ENCODE measurements at places on chromosomes 3 and 15.
A peak's percentile ranks its signal among the peaks of the same experiment; 100 is the strongest.

DNA sequence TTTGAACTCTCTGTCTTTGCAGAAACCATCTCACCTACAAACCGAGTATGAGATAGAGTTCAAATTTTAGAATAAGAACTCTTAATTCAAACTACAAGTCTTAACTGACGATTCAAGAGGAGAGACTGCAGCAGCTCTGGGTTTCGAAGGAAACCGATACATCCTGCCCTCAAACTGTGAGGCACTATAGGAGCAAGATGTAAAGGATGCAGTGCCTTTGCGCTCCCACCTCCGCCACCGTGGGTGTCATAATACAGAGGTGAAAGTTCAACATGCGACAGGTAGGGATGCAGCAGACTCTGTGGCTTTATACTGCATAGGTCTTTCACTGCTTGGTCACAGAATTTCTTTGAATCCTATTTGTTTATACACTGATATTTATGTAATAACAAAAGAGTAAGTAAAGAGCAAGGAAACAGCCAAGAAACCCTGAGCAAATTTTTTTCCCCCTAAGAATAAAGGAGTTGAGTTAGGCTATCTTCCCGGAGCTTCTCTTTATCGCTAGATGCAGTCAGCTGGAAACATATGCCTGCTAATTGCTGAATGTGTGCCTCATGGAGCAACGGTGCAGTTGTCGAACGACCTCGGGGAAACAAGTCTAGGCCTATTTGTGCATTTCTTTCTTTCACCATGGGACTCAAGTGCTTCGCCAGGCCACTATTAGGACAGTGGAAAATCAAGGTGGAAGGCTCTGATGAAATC lies 1097.6 kb upstream of the CFAP20DC start:
- DNase-seq: no peak

GRCh38 chr3:17149076-17149475 lies 264.3 kb downstream of the PLCL2 start:
- no peak for DNase-seq

DNA sequence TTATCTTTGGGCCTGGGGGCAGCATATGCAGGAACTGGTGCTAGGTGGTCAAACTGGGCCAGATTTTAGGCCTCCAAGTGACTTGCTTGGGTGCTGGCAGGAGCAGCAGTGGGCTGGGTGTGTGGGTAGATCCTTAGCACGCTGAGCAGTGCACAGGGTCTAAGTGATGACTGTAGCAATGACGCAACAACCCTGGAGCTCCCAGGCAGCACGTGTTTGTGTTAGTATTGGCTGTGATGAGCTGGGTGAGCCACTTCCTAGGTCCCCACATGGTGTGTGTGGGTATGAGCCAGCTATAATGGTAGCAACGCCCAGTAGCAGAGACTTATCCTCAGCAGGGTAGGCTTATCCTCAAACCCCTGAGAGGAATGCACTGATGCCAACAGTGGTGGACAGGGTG lies 570.6 kb upstream of the ROBO1 start:
- DNase-seq: no peak

DNA sequence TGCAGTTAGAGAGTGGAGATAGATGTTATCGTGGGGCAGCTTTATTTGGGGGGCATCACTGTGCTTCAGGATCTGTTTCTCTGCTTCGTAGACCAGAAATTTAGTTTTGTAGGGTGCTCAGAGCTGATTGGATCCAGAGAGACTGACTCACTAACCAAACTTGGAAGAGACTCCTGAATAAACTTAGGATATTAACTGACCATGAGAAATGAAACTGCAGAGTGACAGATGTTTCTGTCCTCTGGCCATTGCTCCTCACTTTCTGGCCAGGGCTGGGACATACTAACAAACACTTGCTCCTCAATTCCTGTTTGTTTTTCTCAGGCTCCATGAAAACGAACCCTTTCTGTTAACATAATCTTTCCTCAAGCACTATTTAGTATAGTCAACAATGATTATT lies 4.3 kb downstream of the ZNF592 start:
- DNase-seq: peak; percentile 25

- no peak for DNase-seq
Measured at GRCh38 chr3:27171113-27171512, 198.1 kb downstream of the NEK10 start.

- DNase-seq: no peak
Measured at GRCh38 chr15:52105846-52106245, 6.7 kb downstream of the BCL2L10 start.

GRCh38 chr3:168544097-168544957 lies 448.6 kb upstream of the GOLIM4 start:
- no peak for DNase-seq

DNA sequence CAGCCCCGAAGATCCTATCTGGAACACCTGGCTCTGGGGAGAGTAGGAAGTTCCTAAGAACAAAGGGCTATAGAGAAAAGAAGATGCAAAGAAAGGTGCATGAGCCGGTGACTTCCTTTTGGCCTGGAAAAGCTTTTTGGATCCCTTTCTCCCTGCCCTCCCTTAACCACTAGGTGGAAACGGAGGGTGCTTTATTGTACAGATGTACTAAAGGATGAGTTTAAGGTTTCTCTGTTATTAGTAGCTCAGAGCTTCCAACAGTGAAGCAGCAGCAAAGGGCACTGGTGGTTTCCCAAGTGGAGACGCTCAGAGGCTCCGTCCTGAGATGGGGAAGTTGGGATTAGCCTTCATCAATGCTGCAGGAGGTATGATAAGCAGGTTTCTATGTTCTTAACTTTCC lies 5.9 kb upstream of the ADGRG7 start:
- no peak for DNase-seq

DNA sequence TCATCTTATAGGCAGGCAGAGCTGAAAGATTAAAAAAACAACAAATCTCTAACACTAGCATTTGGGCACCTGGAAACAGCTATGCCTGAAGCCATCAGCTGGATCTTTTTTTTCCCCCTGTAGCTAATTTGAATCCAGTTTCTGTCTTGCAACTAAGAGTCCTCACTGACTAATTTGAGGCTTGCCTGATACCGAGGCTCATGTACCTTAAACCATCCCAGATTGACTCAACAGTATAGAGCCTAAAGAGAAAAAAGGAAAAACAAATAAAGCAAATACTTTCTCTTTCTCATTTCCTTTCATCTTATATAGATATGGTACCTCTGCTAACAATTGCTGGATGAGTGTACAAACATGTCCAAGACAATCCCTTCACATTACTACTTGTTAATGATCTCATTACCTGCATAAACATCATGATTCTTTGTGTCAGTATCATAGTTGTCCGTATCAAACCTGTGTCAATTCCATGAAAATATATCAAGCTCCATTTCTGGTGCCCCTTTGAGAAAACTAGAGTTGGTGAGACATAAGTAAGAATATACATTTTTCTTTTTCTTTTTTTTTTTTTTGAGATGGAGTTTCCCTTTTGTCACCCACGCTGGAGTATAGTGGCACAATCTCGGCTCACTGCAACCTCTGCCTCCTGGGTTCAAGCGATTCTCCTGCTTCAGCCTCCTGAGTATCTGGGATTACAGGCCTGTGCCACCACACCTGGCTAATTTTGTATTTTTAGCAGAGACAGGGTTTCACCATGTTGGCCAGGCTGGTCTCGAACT lies 43.1 kb downstream of the BHLHE40 start:
- DNase-seq: peak; percentile 44

DNA sequence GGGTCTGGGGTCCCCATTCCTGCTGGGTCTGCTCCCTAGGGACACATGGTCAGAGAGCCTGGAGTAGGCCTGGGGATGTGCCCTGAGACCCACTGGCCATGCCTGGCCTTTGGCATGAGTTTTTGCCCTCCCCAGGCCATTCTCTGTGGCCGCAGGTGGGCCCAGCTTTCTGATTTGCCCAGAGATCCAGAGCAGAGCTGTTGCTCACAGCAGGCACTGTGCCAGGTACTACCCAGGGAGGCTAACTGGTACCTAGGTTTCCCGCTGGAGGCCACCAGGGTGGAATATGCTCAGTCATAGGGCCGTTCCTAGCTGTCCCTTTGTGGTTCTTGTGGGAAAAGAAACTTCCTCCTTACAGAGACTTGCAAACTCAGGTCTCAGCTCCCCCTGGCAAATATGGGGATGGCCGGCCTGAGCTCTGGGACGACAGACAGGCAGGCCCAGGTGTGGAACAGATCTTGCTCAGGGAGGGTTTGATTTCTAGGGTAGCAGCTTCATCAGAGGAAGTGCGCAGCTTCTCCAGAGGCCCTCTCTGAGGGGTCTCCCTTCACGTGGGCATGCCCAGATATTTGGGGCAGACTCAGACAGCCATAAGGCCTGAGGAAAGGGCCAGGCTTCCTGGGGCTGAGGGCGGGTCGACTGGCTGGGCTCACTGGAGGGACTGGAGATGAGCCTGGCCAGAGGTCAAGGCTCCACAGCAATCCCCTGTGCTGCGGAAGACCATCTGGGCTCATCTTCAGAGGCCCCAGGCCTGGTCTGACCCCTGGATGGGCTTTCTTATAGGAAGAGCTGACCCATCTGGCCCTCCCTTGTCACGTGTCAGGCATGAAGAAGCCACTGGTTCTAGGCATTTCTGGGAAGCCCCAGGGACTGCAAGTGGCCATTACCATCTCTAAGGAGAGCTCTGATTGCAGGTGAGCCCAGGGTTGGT lies 28.0 kb downstream of the ACAA1 start:
- no peak for DNase-seq

DNA sequence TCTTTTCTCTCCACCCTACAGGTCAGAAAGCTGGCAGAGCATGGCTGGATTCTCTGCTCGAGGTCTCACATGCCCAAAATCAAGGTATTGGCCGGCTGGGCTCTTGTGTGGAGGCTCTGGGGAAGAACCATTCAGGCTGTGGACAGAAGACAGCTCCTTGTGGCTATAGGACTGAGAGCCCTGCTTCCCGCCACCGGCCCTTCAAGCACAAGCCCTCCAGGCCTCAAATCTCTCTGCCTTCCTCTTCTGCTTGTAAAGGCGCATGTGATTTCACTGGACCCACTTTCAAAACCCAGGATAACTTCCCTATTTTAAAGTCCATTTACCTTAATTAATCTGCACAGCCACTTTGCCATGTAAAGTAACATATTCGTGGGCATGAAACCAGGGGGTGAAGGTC lies 36.2 kb upstream of the MGLL start:
- no peak for DNase-seq

- DNase-seq: no peak
Measured at GRCh38 chr3:42387802-42388651, 22.4 kb downstream of the LYZL4 start.

DNA sequence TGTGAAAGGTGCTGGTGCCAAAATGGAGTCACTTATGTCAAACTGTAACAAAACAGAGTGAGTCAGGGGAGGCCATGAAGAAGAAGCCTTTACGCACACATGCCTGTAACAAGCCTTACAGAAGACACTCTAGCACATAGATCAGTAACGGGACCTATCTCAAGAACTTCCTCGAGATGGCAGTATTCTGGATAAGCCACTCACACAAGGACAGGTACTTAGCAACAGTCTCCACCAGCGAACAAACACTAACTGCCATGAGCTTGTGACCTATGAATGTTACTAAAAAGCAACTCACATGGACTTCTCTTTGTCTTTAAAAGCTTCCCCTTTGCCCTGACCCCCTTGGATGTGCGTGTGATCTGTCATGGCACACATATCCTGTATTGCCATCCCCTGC lies 235.1 kb downstream of the CD47 start:
- peak; percentile 54 for DNase-seq

DNA sequence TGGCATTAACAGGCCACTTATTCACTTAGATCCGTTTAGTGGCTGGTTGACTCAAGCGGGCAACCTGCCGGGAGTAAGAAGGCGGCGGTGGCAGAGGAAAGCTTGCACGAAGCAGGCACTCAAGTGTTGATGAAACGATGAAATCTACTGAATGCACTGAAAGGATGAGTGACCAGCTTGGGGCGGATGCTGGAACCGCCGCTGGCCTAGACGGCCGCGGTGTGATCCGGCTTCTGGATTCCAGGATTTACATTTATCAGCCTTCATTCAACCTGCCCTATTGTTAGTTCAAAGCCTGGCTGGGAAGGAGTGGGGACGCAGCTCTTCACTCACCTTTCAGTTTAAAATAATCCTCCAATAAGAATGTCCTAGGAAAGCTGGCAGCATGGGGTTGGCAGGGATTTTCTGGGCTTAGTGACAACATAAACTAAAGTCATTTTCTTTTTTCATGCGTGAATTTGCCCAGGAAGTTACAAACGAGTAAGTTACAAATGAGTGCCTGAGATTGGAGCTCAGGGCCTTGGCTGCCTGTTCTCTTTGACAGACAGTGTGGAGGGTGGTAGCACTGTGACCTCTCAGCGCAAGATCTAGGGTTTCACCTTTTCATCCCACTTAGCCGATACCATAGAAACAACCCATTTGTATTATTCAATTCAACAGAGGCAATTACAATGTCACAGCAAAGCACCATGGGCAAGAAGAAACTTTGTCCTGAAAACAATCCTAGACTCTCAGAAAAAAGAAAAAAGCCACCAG lies 1.1 kb upstream of the PLCH1 start:
- DNase-seq: peak; percentile 45

DNA sequence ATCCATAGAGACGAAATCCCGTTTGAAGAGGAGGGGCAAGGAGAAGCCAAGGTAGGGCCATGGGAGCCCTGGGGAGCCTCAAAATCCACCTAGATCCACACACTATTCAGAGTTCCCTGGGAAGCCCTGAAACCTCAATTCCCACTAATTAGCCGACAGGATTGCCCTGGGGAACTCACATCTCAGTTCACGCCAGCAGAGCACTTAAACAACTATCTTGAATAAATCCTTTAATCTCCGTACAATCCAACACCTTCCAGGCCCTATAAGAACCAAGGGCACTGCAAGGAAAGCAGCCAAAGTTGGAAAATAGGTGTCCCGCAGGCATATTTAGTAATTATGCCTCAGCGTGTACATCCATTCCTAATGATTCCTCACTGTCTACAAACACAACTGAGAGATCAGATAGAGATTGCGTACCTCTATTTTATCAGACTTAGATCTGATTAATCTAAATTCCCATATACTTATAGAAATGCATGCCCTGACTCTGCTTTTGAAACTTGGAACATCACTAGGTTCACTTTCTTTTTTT lies 25.6 kb upstream of the EIF4A2 start:
- no peak for DNase-seq

DNA sequence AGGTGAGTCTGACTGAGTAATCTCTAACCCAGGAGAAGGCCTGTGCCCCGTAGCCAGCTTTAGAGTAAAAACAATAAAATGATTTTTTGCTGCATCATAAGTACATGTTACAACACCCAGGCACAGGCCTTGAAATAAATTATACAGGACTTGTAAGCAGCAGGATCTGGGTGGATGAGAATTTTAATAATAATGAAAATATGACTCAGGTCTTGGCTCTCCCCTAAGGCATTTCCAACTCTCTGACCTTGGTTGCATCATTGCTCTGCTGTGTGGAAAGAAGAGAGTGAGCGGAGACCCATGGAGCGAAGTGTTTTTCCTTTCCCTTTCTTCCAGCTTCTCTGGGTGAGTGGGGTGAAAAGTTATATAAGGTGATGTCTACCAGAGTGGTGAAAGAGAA lies 44.6 kb downstream of the EOMES start:
- no peak for DNase-seq

- no peak for DNase-seq
Measured at GRCh38 chr15:29556380-29556779, 265.9 kb downstream of the TJP1 start.

DNA sequence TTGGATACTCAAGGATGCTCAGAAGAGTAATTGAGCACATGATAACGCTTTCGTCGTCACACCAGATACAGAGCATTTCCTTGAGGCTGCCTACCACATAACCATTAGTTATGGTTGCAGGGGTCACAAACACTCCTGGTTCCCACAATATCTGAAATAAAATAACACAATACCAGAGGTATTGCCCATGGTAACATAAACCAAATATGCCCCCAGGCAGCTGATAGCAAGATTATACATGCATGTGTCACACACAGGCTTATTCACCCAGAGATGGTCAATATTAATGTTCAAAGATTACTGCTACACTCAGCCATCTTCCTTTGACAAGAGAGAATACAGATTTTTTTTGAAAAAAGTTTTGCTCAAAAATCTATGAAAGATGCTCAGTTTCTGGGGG lies 7.3 kb downstream of the RPL39L start:
- DNase-seq: no peak

Measured in RCC 7860 (cell line).